Suppressor macrophage treated with lipopolysaccharide for 4 hours (primary cell): ENCODE measurements at places on chromosomes 5 and 9.

- no peak for DNase-seq
These were observed 27.9 kb upstream of the TLE1 start for GRCh38 chr9:81717061-81717746.

GRCh38 chr9:101465326-101465915, 29.8 kb upstream of the ALDOB start:
- peak; percentile 52 for DNase-seq

GRCh38 chr5:73994963-73995362, 369.0 kb downstream of the ARHGEF28 start:
- DNase-seq: no peak

DNA sequence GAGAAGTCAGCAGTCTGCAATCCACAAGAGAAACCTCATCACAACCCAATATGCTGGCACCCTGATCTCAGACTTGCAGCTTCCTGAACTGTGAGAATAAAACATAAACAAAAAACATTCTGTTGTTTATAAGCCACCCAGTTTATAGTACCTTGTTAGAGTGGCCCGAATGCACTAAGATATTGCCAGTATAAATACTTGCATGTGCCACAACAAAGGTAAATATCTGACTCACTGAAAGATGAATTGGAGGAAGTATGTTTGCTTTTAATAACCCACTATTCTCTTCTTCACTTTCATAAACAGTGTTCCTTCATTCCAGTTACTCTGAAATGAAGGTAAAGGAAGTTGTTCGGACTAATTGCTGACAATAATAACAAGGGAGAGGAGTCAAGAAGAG, 1163.4 kb upstream of the CDH6 start:
- DNase-seq: no peak

GRCh38 chr5:151679421-151680155, 7.1 kb downstream of the SPARC start:
- DNase-seq: no peak

- no peak for DNase-seq
These were observed 15.0 kb upstream of the GPX3 start for GRCh38 chr5:151005187-151005949.

GRCh38 chr5:32259033-32259432, 53.7 kb downstream of the MTMR12 start:
- no peak for DNase-seq

DNA sequence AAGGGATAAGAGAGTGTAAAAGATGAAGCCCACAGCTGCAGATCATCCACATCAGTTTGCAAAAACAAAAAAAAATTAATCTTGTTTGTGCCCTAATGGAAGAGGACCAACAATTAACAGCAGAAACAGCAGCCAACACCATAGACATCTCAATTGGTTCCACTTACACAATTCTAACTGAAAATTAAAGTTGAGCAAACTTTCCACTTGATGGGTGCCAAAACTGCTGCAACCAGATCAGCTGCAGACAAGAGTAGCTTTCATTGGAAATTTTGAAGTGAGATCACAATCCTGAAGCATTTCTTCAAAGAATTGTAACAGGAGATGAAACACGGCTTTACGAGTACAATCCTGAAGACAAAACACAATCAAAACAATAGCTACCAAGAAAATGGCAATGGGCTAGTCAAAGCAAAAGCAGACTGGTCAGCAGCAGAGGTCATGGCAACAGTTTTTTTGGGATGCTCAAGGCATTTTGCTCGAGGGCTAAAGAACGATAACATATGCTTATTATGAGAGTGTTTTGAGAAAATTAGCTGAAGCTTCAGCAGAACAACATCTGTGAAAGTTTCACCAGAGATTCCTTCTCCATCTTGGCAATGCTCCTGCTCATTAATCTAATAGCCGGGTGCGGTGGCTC, 4.1 kb upstream of the RBM27 start:
- DNase-seq: no peak

- DNase-seq: no peak
These were observed 5.2 kb downstream of the FGF1 start for GRCh38 chr5:142680605-142681259.

GRCh38 chr9:95438561-95439357, 78.0 kb downstream of the PTCH1 start:
- no peak for DNase-seq

DNA sequence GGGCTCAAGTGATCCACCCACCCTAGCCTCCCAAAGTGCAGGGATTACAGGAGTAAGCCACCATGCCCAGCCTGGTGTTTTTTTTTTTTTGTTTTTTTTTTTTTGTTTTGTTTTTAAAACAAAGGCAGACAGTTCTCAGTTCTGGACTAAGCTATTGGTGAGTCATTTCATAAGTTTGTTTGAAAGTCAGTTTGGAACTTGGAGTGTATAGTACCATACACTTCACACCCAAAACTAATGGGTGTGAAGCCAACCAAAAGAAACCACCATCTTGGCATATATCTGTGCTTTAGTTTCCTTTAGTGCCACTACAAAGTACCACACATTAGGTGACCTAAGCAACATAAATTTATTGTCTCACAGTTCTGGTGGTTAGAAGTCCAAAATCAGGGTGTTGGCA, 13.4 kb downstream of the MAST4 start:
- no peak for DNase-seq

GRCh38 chr5:59067956-59068656, 485.2 kb downstream of the RAB3C start:
- DNase-seq: no peak

DNA sequence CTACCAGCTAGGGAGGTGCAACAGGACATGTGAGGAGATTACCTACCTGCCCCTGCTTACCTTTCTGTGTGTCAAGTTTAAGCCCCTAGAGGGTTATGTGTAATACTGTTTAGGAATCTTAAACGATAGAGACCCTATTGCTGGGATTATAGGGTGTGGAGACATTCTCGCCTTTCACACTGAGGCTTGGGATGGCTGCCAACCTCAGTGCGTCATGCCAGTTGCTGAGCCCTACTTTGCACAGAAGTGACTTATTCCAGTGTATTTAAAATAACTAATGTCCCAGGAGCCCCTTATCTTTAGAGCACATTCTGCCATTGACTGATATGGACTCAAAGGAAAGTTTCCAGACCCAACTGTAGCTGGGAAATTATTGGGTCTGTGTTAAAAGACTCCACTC, 76.6 kb upstream of the XPA start:
- DNase-seq: no peak

DNA sequence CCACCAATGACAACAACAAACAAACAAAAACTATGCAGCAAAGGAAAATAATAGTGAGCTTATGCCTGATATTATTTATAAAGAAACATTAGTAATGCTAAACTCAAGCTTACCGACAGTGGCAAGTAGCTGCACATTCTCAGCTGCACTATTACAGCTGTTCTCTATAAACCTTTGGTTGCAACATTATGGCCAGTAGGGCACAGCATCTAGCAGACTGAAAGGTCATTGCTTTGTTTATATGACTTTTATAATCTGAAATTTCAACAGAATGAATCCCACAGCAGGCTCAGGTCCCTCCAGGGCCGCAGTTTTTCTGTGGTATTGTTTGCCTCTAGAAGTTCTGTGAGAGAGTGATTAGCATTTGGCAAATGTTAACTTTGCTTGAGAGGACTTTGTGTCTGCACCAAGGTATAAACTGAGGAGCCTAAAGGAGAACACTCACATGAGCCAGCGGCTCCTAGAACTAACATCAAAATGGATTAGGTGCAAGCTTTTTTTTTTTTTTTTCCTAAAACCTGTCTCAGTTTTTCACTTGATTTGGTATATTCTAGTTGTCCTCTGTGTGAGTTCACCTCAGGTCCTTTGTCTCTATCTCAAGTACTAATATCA, 58.3 kb downstream of the IZUMO3 start:
- no peak for DNase-seq

DNA sequence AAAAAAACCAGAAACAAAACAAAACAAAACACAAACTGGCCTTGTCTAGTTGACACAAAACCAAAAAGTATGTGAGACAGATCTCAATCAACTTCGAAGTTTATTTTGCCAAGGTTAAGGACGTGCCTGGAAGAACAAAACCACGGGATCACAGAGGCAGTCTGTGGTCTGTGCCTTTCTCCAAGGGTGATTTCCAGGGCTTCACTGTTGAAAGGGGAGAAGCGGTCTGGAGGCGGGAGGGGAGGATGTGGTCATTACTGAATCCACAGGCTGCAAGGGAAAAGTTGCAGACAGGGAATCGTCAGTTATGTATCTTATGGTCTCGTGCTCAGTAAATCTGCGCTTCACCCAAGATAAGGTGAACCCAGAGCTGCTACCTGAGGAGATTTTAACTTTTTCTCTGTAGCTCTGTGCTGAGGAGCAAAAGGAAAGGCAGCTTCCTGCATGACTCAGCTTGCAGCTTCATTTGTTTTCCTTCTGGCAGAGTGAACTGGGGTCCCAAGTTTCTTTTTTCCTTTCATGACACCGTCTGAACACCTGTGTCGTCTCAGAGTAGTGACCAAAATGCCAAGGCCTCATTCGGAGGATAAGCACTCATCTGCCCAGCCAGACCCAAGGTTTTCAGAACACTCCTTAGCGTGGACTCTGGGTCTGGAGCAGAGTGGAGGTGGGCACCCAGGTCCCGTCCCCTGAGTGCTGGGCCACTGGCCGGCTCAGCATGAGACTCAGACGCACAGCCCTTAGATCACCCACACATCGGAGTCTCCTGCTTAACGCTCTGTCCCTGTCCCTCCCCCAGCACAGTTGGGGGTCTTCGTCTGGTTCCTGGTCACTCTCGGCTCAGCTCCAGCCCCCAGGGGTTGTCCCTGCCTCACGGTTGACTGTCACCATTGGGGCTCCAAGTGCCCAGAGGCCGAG, 25.9 kb downstream of the ROPN1L start:
- DNase-seq: peak; percentile 78

DNA sequence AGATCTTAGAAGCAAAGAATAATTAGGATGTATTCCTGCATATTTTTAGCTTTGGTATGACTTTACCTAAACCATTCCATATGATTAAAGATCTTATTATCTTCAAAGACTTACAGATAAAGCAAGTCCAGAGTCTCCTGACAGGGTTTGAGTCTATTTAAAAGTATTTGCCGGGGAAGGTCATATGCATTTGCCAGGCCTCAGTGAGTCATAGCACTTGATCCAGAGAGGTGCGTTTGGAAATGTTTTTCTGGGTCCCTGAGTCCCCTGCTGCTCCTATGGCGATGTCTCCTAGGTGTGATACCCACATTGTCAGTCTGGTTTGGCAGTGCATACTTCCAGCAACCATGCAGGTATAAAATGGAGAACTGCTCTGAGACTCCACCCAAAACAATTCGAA, 217.0 kb downstream of the FBXL7 start:
- DNase-seq: no peak
